ENCODE measurements at places on chromosomes 1 and 21.

- no peak for DNase-seq
Observed at GRCh38 chr1:207463021-207463420, 8.9 kb downstream of the CR2 start.

DNA sequence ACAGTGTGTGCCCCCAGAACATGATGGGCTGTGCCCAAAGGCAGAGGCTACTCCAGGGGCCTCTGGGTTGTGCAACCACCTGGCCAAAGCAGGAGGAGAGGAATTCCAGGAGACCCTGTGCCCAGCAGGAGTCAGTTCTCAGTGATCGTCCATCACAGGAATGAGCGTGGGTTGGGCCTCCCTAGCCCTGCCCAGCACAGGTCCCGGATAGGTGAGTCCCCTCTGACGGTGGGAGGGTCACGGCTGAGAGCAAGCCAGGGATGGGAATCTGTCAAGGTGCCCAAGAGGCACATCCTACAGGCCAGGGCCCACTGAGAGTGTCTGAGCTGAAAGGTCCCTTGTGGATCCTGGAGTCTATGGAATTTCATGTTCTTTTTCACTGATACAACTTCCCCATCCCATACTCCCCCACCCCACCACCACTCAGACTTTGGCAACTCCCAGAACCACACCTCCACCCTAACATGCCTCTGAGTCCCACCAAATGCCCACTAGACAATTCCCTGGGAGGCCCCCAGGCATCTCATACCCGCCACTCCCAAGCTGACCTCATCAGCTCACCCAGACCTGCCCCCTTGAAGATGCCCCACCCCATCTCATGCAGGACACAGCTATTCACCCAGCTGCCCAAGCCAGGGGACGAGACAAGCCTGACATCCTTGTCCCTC, 3.1 kb downstream of the GJB4 start:
- no peak for DNase-seq

- DNase-seq: no peak
Observed at GRCh38 chr1:177351361-177352108, 180.8 kb downstream of the BRINP2 start.

DNA sequence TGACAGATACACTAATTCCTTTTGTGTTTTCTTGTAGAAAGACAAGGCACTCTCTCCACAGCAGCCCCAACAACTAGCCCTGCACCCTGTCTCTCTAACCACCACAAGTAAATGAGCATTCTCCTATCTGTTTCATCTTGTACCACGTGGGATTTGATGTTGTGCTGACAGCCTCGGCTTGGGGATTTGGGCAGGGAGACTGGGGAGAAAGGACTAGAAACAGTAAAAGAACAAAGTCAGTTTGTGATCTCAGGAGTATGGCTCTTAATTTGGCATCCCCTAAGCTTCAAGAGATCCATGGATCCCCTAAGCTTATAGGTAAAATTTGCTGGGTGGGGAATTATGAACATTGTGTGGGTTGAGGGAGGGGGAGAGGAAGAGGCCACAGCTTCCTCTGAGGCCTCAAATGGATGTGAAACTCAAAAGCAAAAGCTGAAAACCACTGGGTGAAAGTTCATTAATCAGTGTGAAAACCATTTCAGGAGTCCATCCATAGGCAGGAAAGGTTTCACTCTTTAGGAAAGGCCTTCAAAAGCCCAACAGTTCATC, 3.1 kb downstream of the C1orf162 start:
- DNase-seq: no peak

DNA sequence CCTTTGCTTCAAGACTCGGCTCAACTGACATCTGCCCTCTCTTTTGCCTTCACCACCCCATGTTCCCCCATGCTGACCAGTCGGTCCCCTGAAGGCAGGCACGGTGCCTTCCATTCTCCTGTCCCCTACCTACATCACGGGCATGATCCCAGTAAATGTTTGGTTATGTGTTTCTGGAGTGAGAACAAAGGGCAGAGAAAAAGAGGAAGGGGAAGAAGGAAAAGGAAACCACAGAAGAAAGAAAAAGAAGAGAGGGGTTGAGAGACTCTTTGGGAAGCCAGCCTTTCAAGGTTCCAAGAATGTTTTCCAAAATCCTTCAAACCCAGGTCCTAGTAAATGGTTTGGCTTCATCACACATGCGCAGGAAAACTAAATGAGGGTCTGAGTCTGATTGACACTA, 84.9 kb downstream of the CDC7 start:
- DNase-seq: no peak

DNA sequence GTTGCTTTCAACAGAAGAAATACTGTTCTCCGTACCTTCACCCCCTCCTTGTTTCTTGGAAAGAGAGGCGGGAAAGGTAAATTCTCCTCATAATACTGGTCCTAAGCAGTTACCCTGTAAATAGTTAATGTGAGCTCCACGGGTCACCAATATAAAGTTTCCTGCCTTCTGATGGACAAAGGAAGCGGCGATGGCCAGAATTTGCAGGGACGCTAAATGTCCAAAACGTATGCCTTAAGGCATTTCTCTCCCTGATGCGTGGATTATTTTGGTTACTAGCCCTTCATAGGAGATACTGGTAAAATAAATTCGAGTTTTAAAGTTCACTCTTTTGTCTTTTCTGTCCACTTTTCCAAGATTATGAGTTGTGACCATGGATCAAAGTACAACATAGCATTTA, 898 bp upstream of the PTGS2 start:
- DNase-seq: no peak

DNA sequence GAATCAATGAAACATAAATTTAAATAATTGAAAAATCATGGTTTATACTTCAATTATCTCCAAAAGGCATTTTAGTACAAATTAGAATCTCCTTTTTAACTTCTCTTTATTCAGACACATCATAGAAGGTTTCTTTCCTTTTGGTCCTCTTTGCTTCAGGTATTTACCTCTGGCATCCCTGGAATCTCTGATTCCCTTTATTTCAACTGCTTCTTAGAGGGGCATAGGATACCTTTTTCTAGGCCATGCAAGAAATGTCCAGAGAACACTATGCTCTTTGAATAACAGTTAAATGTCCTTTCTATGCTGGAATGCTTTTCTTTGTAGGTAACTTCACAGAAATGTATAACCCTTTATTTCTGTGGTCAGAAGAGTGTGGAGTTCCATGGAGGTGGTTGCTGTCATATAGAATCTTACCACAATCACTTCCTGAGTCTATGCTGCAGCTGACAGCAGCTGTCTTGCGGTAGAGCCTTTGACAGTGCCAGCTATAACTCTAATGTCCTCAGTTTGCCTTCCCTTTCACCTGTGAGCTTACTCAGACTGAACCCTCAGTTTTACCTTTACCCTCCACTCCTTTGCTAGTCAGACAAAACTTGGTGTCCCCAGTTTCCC, 8.6 kb downstream of the LAMC2 start:
- DNase-seq: no peak

DNA sequence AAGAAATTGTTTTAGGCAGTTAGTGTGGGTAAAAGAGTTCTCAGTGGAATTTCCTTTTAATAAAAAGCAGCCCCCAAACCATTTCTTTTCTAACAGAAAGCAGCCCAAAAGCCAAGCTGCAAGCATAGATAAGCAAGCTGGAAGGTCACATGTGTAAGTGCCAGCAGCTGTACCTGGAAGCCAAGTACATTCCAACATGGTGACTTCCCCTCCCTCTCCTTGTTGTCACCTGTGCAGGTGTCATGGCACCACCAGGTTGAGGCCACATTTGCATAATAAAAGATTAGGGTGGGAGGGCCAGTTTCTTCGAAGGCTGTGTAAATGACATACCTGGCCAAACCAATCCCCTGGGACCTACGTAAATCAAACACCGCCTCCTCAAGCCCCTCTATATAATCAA, 240.3 kb upstream of the RAB4A start:
- DNase-seq: no peak

DNA sequence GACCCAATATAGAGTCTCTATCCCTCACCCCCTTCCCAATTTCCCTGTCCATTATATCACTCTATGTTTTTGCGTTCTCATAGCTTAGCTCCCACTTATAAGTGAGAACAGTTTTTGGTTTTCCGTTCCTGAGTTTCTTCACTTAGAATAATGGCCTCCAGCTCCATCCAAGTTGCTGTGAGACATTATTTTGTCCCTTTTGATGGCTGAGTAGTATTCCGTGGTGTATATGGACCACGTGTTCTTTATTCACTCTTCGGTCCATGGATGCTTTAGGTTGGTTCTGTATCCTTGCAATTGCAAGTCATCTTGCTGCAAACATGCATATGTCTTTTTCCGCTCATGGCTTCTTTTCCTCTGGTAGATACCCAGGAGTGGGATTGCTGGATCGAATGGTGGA, 54.3 kb downstream of the AGPAT3 start:
- DNase-seq: no peak

DNA sequence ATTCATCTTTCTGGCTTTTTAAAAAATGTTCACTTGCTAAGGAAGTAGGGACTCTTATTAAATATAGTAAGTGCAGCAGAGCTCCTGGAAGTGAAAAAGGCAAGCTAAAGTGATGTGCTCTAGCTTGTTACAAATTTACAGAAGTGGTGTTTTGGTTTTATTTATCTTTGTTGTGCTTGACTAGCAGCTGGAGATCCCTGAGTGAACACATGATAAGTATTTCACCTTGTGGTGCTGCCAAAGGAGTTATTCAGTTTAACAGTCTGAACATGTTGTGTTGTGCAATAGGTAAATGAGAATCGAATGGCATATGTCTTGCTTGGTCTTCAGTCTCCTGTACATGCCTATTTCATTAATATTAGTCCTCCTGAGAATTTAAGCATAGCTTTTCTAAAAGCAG, 315.7 kb downstream of the TPR start:
- DNase-seq: no peak

DNA sequence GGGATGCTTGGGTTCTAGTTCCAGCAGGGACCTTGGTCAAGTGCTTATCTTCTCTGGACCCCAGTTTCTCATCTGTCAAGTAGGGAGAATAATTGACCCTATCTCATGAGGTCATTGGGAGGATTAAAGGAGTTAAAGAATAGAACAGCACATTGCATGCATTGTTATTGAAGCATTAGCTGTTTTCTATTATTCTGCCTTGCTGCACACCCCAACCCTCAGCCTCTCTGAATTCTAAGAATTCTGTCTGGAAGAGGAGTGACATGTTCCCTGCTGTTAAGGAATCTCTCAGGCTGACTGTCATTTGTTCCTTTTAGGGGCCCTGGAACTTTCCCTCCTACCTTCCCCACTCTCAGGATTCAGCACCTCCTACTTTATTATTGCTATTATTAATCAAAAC, 73.9 kb downstream of the NENF start:
- DNase-seq: no peak

DNA sequence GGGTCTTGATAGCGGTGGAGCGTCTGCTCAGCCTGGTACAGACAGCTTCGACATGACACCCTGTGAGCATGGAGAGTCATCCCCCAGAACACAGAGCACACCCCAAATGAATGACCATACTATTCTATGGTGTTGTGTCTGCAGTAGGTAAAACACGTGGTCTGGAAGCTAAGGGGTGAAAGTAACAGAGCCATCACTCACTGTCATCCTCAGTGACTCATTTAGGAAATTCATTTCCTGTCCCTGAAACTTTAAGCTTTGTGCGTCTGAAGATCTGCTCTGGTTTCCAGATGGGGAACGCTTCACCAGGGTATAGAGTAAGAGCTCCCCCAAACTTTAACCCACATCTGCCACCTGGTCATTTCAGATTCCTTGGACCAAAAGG, 94.8 kb upstream of the DISP3 start:
- DNase-seq: no peak

- no peak for DNase-seq
Observed at GRCh38 chr1:45411510-45411899, 71.3 kb upstream of the MUTYH start.

GRCh38 chr1:19397217-19397945, 85.3 kb downstream of the SLC66A1 start:
- no peak for DNase-seq

Data from HuH-7.5 (cell line).